Stimulated activated memory B cell treated with anti-CD40 and anti-IgM and Interleukin-4, amounts not matched to agents 10 μg/mL and 1 μg/mL and 100 μg/mL, for 72 hours (primary cell): ENCODE measurements at places on chromosomes 5 and 9.

DNA sequence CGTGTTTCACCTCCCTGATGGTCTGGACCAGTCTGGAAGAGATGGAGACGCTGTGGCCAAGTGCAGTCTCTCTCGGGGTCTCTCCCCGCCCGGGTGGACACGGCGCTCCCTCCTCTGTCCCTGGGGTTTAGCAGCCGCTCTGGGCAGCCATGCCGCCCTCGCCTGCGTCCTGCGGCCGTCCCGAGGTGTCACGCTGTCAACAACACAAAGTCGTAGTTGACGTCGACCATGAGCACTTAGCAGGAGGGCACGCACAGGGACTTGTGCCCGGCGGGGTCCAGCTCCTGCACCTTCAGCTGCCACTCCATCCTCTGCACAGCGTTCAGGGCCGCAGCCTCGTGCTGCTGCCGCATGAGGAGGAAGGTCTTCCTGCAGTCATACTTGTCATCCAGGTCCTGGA lies 368.9 kb downstream of the CDH9 start:
- no peak overlapping the region for H3K4me3 ChIP-seq
- H3K4me1 ChIP-seq, result no peaks in the 10 kb centered on the region
- no peaks in the 10 kb centered on the region for H3K27me3 ChIP-seq

DNA sequence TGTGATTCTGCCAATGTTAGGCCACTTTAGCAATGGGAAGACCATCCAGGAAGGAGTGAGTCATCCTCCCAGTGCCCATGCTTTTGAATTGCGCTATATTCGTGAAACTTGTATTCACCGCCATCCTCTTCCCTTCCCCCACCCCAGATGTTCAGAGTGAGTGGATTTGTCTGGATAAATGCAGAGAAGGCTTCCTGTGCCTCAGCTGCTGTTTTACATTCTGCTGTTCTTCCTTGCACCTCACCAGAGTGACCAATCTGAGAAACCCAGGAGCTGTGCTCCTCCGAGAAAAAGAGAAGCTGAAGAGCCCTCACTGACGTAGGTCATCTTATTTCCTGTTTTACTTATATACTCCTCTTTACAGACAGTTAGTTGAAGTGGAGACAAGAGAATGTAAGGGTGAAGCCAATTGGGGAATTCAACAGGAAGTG lies 24.6 kb upstream of the SVEP1 start:
- no peak overlapping the region for H3K4me3 ChIP-seq
- H3K36me3 ChIP-seq, result no peaks in the 10 kb centered on the region
- no peak overlapping the region for H3K27ac ChIP-seq
- no peak for ATAC-seq
- peaks cover 29% of the 10 kb centered on the region for H3K27me3 ChIP-seq

- no peaks in the 10 kb centered on the region for H3K4me1 ChIP-seq
- H3K27ac ChIP-seq, result no peak overlapping the region
- no peak for ATAC-seq
- H3K36me3 ChIP-seq, result no peaks in the 10 kb centered on the region
- H3K27me3 ChIP-seq, result no peaks in the 10 kb centered on the region
Measured at GRCh38 chr9:103902263-103902662, 191.8 kb upstream of the SMC2 start.

GRCh38 chr5:55645304-55645703 lies 66.8 kb downstream of the SLC38A9 start:
- H3K4me3 ChIP-seq, result no peak overlapping the region
- no peak for ATAC-seq
- no peaks in the 10 kb centered on the region for H3K4me1 ChIP-seq
- no peaks in the 10 kb centered on the region for H3K27me3 ChIP-seq

GRCh38 chr5:132687995-132688394 lies 14.2 kb downstream of the IL4 start:
- H3K36me3 ChIP-seq, result peaks cover 12% of the 10 kb centered on the region
- H3K4me3 ChIP-seq, result no peak overlapping the region
- H3K27ac ChIP-seq, result no peak overlapping the region
- no peak for ATAC-seq

DNA sequence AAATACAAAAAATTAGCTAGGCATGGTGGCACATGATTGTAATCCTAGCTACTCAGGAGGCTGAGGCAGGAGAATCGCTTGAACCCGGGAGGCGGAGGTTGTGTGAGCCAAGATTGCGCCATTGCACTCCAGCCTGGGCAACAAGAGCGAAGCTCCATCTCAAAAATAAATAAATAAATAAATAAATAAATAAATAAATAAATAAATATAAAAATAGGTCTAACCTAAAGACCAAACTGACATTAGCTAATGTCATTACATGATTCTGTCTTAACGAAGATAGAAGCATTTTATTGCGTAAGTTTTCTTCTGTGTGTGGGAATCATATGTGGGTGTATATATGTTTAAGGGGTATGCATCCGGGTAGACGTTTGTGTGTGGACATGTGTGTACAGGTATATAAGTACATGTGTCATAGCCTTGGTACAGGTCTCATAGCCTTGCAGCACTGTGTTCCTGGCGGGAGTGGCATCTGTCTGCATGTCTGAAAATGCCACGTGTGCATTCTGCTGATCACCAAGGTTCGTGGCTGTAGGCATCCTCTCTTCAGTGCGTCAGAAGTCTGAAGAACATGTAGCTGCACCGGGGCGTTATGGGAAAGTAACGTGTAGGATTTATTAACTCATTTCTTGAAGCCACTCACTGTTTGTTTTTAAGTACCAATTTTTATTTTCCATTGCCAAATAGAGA lies 298.1 kb downstream of the NR3C1 start:
- no peaks in the 10 kb centered on the region for H3K36me3 ChIP-seq
- no peaks in the 10 kb centered on the region for H3K27me3 ChIP-seq
- no peak for ATAC-seq
- no peak overlapping the region for H3K4me3 ChIP-seq
- H3K4me1 ChIP-seq, result peaks cover 14% of the 10 kb centered on the region

DNA sequence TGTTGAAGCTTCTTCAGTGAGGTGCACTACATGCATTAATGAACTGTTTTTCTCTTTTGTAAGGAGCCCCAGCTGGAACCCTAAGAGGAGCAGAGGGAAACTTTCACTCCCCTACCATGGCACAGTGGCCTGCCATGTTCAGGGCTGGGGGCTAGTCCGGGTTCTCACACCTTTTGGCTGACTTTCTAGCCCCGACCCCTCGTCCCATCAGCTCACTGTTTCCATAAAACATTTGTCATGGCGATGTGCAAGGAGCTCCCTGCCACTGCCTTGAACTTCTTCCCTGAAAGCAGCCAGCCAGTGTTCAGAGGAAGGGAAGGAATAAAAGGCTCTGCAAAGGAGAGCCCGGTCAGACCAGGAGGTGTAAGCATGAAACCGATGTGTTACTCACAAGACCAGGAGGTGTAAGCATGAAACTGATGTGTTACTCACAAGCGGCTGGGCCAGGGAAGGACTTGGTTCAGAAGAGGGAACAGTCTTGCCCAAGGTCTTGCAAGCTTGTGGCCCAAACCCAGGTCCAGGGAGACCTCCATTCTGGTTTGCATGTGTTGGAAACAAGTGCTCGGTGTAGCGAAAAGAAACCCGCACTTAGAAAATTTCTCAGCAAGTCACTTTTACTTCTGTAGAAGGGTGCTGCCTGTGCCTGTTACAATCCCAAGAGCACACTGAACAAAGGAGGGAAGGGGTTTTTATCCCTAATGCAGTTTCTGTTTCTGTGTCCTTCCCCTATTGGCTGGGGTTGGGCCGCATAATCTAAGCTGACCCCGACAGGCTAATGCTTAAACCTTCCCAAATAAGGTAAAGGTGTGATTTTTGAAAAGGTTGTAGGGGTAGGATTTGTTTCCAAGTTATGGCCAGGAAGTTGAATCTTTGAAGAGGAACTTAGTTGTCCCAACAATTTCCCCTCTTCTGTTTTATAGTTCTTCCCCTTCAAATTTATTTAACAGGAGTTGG lies 3.4 kb upstream of the ABO start:
- no peaks in the 10 kb centered on the region for H3K4me1 ChIP-seq
- no peak for ATAC-seq
- H3K27ac ChIP-seq, result no peak overlapping the region
- H3K27me3 ChIP-seq, result peaks cover 45% of the 10 kb centered on the region

DNA sequence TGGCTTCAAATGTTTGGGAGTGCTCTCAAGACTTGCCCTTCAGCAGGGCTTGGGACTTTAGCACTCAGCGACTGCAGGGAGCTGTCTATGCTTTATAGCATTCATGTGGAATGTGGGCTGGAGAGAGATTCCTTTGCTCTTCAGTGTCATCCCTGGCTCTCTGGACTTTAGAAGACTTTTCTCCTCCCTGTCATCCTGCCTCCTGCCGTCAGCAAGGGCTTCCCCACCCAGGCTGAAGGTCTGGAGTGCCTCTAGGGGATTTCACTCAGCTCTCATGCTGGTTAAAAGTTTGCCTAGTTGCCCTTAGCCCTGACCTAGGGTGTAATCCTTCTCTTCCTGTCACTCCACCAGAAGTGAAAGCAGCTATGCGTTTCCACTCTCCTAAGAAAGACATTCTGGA lies 210.9 kb downstream of the FRMD3 start:
- ATAC-seq, result no peak
- no peaks in the 10 kb centered on the region for H3K27me3 ChIP-seq
- no peaks in the 10 kb centered on the region for H3K4me1 ChIP-seq
- H3K27ac ChIP-seq, result no peak overlapping the region
- H3K36me3 ChIP-seq, result no peaks in the 10 kb centered on the region

- no peak overlapping the region for H3K4me3 ChIP-seq
- no peaks in the 10 kb centered on the region for H3K4me1 ChIP-seq
- H3K27ac ChIP-seq, result no peak overlapping the region
- ATAC-seq, result no peak
Measured at GRCh38 chr5:18984559-18985080, 1003.4 kb downstream of the CDH18 start.
